ENCODE measurements at places on chromosomes 3 and 15.

- DNase-seq, result no peak
Observed at GRCh38 chr15:66657185-66658020, 44.6 kb upstream of the SMAD6 start.

GRCh38 chr3:134300520-134300919, 49.9 kb upstream of the RYK start:
- no peak for DNase-seq

DNA sequence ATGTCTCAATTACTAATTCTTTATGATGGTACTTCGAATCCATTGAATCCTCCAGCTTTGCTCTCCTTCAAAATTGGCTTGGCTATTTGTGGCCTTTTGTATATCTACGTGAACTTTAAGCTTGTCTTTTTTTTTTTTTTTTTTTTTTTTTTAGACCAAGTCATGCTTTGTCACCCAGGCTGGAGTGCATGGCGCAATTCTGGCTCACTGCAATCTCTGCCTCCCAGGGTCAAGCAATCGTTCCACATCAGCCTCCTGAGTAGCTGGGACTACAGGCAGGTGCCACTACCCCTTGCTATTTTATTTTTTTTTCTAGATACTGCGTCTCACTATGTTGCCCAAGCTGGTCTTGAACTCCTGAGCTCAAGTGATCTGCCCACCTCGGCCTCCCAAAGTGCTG, 7.7 kb upstream of the DIPK2A start:
- peak; percentile 54 for DNase-seq

DNA sequence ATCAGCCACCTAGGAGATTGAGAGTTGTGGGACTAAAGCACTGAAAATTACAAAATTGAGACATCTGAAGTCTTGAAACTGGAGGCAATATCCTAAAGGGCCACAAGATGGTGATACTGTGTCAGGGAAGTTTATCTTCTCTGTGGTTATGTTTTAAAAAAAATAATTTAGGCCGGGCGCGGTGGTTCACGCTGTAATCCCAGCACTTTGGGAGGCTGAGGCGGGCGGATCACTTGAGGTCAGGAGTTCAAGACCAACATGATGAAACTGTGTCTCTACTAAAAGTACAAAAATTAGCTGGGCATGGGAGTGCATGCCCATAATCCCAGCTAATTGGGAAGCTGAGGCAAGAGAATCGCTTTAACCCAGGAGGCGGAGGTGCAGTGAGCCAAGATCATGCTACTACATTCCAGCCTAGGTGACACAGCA, 17.9 kb upstream of the NIT2 start:
- peak; percentile 77 for DNase-seq

- no peak for DNase-seq
Observed at GRCh38 chr15:81000144-81000623, 539 bp upstream of the TLNRD1 start.

DNA sequence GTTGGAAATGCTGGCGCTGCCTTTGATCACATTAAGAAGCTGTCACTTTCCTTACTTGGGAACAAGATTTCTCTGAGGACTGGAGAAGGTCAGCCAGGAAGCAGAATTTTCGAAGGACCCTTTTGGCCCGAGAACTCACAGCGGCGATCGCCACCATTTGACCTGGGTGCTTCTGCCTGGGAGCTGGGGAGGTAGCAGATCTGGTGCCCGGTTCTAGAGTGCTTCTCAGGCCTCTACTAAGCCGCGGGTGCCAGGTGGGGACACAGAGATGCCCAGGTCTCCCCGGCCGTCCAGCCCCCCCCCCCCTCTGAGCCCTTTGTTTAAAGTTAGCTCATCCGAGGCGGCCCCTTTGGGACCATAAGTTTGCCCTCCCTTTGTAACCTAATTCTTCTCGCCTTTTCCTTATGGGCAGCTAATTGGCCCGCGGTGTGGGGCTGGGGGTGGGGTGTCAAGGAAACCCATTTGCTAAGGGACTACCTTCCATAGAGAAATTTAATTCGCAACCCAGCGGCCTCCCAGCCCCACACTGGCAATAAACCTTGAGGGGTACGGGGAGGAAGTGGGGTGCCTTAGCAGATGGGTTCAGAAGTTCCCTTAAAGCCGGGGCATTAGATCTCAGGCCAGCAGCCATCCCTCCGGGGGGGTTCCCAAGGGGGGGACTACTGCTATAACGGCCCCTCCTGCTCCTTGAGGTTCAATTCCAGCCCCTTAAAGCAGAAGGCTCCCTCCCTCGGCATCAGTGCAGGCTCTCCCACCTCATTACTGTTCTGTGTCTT, 1.9 kb downstream of the GATA2 start:
- DNase-seq, result no peak

DNA sequence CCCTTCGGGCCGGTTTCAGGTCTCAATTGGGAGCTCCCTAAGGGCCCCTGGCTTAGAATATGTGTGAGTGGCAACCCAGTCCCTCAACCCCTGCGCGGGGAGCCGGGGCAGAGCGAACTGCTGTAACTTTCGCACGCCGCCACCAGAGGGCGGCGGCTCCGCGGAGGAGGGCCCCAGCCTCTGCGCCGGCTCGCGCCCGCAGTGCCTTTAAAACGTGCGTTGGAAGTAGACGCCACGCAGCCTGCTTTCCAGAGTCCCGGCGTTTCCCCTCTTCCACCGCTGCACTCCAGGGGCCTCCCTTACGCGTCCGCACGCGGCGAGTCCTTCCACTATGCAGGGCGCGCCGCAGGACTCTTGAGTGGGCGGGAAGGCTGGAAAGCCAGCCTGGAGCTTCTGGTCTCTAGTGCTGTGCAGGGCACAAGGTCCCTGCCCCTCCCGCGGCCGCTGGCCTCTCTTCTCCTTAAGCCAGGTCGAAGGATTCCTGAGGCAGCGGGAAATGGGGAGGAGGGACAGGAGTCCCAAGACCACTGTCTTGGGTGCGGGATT, 23.7 kb upstream of the RNU6-1 start:
- DNase-seq, result peak; percentile 71

GRCh38 chr3:112874725-112875124, 28.1 kb upstream of the CD200R1L start:
- no peak for DNase-seq

DNA sequence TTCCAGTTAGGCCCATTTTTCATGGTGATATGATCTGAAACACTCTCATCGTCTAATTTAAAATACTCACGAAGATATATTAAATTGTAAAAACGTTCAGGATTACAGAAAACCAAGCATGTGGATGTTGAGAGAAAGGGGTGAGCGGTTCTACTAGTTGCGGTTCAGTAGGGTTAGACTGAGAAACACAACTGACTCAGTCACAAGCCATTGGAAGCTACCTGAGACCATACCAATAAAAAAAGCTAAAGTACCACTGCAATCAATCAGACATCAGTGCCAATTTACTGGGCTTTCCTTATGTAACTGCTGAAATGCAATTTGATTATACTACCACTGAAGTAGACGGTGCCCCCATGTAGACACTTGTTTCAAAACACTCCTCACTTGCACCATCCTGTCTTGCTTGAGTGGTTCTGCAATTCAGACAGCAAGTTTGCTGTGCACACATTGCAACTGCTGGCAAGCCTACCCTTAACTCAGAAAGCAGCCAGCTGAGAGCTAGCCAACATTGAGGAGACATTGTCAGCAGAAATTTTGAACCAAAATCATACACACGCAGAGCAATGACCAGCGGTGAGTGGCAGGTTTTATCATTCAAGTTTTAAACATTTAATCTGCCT, 368.7 kb upstream of the ARHGEF26 start:
- no peak for DNase-seq

DNA sequence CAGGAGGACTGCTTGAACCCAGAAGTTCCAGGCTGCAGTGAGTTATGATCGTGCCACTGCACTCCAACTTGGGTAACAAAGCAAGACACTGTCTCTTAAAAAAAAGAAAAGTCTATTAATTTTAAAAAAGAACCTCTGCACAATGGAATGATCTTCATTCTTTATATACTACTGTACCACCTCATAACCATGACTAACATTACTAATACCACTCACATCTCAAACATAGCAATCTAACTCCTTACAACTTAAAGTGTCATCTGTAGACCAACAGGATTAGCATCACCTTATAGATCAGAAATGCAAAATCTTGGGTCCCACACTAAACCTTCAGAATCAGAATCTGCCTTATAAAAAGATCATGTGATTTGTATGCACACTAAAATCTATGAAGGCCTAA, 48.8 kb upstream of the MAP4 start:
- DNase-seq, result no peak

GRCh38 chr3:69823743-69824142, 84.5 kb downstream of the MITF start:
- DNase-seq, result peak; percentile 56

All from fibroblast of mammary gland (primary cell).